Stimulated activated CD4-positive, alpha-beta T cell treated with anti-CD3 and anti-CD28 coated beads, Interleukin-15, amount 100 ng/mL, for 1 hour (primary cell): ENCODE measurements at places on chromosomes 4 and X.

GRCh38 chr4:88043001-88043400 lies 35.6 kb downstream of the PKD2 start:
- DNase-seq = no peak

GRCh38 chrX:87376896-87377295 lies 140.7 kb upstream of the KLHL4 start:
- no peak for DNase-seq

GRCh38 chrX:34849371-34849770 lies 93.2 kb upstream of the FAM47B start:
- DNase-seq = no peak

GRCh38 chrX:32191316-32191715 lies 1020.0 kb downstream of the DMD start:
- DNase-seq = no peak

GRCh38 chrX:123983240-123983639 lies 21.7 kb downstream of the STAG2 start:
- no peak for DNase-seq

DNA sequence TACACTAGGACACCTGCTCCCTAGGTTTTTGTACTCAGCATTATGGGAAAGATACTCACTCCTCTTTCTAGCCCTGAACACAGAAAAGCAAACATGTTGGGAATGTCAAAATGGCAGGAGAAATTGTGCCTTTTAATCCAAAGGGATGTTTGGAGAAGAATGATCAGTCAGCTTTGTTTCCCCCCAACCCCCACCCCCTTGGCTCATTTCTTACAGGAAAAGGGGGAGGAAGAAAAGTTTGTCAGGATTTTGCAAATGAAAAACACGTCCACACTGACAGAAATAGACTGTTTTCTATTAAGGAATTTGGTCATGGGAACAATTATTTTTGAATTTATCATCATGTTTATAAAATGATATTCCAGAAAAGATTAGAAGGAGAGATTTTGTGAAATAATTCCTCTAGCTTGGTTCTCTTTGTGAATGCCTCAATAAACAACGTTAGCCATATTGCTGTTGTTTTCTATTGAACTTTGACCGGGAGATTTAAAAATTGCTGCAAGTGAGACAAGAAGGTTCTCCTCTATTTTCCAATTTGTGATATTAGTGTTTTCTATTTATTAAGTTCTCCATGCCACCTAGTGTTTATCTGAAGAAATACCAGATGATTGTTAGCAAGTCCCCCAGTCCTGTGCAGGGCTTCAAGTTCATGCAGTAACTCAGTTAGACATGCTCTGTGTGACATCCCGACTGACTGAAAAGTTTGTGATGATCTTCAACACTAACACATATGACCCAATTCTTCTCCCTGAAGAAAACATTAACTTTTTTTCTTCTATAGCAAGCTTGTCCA lies 31.3 kb upstream of the TFDP3 start:
- no peak for DNase-seq
